Smooth muscle cell of the brain vasculature (primary cell): ENCODE measurements at places on chromosomes 12 and 14.

- DNase-seq: no peak
Observed at GRCh38 chr14:104265918-104266630, 127.7 kb downstream of the KIF26A start.

GRCh38 chr14:105840266-105841021 is 314.1 kb downstream of the TMEM121 start:
- no peak for DNase-seq

GRCh38 chr12:59186451-59186850 is 266.1 kb upstream of the LRIG3 start:
- DNase-seq: no peak

DNA sequence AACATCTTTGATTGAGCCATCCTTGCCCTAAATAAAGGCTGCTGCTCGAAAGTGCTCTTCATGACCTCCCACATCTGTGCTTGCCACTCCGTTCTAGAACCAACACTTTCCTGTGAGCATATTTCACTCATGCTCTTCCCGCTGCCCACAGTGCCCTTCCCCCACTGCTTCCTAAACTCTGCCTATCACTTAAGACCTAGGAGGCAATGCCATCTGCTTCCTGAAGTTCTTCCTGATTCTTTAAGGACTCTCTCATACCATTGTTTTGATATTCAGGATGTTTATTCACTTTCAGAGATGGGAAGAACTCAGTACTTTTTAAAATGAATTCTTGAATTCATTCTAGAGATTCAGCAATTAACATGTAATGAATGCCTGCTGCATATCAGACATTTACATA is 49.9 kb downstream of the ZFYVE21 start:
- DNase-seq: no peak

DNA sequence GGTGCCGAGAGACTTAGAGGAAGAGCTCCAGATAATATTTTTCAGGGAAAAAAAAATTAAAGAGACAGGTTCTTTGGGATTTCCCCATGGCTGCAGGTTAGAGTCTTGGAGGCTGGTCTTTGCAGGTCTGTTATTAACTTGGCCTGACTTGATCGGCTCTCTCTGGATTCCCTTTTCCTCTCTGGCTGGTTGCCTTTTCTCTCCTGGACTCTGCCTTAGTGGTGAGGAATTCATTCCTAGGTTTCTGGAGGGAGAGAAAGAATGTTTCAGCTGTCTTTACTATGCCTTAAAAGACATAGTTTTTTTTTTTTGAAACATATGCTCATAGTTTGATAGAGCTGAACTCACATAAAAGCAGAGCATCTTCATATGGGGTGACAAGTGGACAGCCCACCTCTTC is 336.3 kb downstream of the BMP4 start:
- no peak for DNase-seq

- no peak for DNase-seq
Observed at GRCh38 chr12:16857456-16857923, 251.5 kb upstream of the LMO3 start.

DNA sequence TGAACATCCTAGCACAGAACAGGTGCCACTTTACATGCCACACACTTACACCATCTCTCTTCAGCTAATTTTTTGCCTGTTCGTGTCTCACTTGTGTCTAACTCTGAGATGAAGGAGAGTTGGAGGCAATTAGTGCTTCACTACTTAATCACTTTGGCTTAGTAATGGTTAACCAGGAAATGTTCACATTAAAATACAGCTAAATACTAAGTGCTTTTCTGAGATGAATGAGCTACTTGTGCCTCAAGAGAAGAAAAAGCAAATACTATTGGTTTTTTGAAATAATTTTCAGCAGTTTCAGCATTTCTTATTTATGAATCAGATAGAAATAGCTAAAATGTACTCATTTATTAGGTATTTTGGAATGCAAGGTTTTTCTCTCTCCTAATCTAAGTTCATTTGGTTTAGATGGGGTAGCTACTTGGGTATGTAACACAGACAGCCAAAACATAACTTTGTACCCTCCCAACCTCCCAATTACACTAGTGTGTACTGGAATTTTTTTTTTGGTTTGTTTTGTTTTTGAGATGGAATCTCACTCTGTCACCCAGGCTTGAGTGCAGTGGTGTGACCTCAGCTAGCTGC is 1474.1 kb upstream of the SEL1L start:
- no peak for DNase-seq

GRCh38 chr12:131114271-131114670 is 160.6 kb downstream of the ADGRD1 start:
- no peak for DNase-seq

GRCh38 chr12:3523058-3523457 is 32.1 kb downstream of the PRMT8 start:
- DNase-seq: no peak

GRCh38 chr14:99006276-99006675 is 265.7 kb downstream of the BCL11B start:
- no peak for DNase-seq

- no peak for DNase-seq
Observed at GRCh38 chr14:84535484-84535883, 994.5 kb upstream of the FLRT2 start.

- DNase-seq: no peak
Observed at GRCh38 chr12:79691511-79692248, 916 bp upstream of the PAWR start.

DNA sequence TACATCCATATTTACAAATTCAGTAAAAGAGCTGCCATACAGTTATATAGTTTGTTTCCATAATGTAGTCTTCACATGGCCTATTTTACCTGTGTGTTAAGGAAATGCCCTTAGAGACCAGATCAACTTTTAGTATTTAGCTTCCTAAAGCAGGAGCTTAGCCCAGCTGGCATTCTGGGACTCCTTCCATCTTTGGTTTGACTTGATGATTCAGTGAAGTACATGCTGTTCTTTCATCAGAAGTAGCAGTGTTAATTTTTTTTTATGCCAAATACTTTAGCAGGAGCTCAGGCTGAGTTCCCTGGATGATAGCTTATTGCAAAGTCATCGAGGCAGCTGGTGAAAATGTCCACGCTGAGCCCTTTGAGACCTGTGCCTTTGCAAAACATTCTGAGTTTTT is 101.0 kb downstream of the FOXG1 start:
- no peak for DNase-seq

DNA sequence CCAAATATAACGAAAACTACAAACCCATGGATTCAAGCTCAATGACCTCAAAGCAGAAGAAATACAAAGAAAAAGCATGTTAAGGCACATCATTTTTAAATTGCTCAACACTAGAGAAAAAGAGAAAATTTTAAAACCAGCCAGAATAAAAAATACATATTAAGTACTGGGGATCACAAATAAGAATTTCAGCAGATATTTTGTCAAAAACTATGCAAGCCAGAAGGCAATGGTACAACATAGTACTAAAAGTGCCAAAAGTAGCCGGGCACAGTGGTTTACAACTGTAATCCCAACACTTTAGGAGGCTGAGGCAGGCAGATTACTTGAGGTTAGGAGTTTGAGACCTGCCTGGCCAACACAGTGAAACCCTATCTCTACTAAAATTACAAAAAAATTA is 10.2 kb downstream of the SGPP1 start:
- DNase-seq: no peak

DNA sequence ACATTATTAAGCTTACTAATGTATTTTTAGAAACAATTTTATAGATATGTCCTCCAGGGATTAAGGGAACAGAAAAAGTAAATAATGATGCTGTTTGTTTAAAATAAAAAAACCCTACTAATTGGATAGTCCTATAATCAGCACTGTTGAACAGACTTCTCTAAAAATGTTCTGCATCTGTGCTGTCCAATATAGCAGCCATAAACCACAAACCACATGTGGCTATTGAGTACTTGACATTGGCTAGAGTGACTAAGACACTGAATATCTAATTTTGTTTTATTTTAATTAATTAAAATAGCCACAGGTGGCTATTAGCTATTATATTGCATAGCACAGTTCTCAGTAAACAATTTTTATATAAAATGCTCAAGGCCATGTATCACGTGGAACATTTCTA is 210.4 kb downstream of the DPY19L2 start:
- DNase-seq: no peak

GRCh38 chr14:106530423-106531107 is 1004.2 kb downstream of the TMEM121 start:
- DNase-seq: no peak

DNA sequence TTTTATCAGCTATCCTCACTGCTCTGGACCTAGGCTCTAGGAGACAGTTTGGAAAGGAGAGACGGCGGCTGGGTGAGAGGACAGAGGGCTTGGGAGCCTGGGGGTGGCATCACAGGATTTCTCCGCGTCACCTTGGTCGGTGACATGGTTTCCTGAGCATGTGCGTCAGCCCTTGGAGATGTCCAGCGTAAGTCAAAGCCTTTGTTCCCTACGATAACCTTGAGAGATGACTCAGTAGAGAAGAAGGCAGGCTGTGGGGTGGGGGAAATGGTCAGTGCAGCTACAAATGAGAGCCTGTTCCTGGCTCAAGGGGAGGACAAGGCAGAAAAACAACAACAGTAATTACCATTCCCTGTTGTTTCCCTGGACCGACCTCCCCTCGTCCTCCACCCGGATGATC is 90.2 kb upstream of the TBX3 start:
- no peak for DNase-seq

DNA sequence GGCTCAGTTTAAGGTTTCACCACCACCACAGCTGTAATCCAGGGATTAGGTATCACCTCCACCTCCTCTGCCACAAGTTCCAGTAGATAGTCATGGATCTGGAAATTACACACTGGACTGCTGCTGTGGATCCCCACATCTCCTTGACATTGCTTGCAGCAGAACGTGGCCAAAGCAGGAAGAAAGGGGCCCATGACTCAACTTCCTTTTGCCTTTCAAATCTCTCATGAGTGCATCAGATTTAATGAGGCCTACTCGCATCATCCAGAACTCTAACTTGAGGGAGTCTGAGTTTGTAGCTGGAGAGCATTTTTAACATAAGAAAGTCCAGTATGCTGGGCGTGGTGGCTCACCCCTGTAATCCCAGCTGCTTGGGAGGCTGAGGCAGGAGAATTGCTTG is 29.2 kb upstream of the TMED10 start:
- no peak for DNase-seq

- no peak for DNase-seq
Observed at GRCh38 chr14:53793790-53794505, 162.7 kb downstream of the BMP4 start.

GRCh38 chr14:69288956-69289705 is 29.2 kb downstream of the GALNT16 start:
- DNase-seq: no peak

DNA sequence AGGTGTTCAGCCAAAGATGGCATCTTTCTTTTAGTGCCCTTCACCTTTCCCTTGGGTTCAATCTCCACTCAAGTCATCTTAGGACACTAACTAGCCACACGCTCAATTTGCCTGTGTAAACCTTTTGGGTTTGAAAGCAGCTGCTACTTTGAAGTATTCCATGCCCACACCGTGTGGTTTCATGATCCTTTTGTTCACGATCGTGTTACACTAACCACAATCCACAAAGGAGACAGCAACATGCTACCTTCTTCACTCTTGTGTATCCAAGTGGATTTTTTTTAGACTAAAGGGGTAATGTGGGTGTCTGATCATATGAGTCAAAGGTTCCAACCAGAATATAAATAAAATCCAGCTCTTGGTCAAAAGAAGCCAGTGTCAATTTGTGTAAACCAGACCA is 122.7 kb upstream of the FAR2 start:
- no peak for DNase-seq

- DNase-seq: no peak
Observed at GRCh38 chr14:46490238-46490685, 161.3 kb downstream of the RPL10L start.

DNA sequence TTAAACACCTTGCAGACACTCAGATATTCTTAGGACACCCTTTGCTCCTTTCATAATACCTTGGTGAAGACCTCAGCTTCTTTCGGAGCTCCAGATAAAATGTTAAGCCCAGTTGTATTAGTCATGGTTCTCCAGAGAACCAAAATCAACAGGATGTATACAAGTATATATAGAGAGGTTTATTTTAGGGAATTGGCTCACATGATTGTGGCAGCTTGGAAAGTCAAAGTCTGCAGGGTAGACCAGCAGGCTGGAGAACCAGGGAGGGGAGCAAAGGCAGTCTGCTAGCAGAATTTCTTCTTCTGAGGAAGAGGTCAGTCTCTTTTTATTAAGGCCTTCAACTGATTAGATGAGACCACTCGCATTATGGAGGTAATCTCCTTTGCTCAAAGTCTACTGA is 6.9 kb upstream of the IGF1 start:
- no peak for DNase-seq

- no peak for DNase-seq
Observed at GRCh38 chr14:70642303-70643235, 853 bp downstream of the TTC9 start.
